RPMI8226 (cell line): ENCODE measurements at places on chromosomes 4 and X.

GRCh38 chrX:46626566-46626965 is 53.0 kb downstream of the CHST7 start:
- DNase-seq, result no peak

- DNase-seq, result no peak
Observed at GRCh38 chr4:90245837-90246236, 118.6 kb downstream of the CCSER1 start.

GRCh38 chr4:166493924-166494345 is 620.9 kb downstream of the TLL1 start:
- no peak for DNase-seq

GRCh38 chrX:39721566-39722279 is 376.0 kb downstream of the BCOR start:
- no peak for DNase-seq

- DNase-seq, result no peak
Observed at GRCh38 chrX:135200297-135200696, 29.1 kb upstream of the CT55 start.

GRCh38 chrX:115388879-115389278 is 99.4 kb downstream of the LUZP4 start:
- no peak for DNase-seq

- DNase-seq, result no peak
Observed at GRCh38 chr4:10237131-10237530, 120.5 kb upstream of the WDR1 start.

DNA sequence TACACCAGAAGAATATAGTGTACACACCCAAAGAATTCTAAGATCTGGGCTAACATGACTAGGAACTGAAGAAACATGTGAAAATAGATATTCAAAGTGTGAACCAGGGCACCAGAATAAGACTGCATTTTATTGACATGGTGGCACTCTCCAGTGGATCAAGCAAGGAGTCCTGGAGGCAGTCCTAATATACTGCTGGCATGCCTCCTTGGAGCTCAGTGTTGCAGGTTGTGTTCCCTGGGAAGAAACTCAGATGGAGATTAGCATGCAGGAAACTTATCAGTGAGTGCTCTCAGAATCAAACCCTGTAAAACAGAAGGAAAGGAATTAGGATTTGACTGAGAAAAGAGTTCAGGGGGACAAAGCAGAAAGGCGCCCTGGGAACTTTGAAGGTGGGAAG is 105.1 kb downstream of the CXCL13 start:
- no peak for DNase-seq

- DNase-seq, result no peak
Observed at GRCh38 chr4:169005453-169006099, 4.5 kb downstream of the CBR4 start.

GRCh38 chrX:19814240-19814639 is 73.2 kb downstream of the SH3KBP1 start:
- DNase-seq, result peak; percentile 4

- no peak for DNase-seq
Observed at GRCh38 chr4:106421441-106422296, 53.1 kb upstream of the GIMD1 start.

GRCh38 chr4:73413294-73413755 is 9.2 kb downstream of the ALB start:
- DNase-seq, result no peak
